ENCODE measurements at places on chromosomes 5 and 9. TPM values are rescaled to one million over a fixed set of nuclear protein-coding genes. Genes with fewer than 3 reads are reported as not detected.

GRCh38 chr9:106716820-106717219 is 146.1 kb upstream of the ZNF462 start:
- DNase-seq: no peak

The CD180 gene
- total RNA-seq: 2.0 TPM

DNA sequence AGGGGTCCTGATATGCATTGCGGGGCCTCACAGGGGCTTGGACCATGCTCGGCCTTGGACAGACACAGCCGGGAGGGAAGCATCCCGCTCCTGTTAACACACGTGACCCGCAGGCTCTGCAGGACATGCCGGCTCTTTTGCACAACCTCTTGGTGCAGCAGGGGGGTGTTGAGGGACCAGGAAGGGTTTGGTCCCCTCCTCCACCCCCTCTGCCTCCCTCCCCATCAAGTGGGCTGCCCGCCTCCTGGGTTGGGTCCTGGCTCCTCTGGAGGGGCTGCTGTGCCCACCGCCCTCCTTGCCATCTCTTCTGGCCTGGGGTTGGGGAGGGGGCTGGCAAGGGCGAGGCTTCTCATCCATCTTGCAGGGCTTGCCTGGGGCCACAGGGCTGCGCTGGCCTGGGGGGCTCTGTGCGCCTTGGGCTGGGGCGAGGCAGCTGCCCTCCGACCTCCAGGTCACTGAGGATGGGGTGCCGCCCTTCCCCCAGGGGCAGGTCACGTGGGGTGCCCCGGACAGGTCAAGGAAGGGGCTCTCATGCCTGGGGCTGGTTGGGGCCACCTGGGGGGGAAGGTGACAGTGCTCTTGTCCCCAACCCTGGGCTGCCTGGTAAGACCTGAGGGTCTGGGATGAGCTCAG is 16.8 kb upstream of the SLC9A3 start:
- no peak for DNase-seq

DNA sequence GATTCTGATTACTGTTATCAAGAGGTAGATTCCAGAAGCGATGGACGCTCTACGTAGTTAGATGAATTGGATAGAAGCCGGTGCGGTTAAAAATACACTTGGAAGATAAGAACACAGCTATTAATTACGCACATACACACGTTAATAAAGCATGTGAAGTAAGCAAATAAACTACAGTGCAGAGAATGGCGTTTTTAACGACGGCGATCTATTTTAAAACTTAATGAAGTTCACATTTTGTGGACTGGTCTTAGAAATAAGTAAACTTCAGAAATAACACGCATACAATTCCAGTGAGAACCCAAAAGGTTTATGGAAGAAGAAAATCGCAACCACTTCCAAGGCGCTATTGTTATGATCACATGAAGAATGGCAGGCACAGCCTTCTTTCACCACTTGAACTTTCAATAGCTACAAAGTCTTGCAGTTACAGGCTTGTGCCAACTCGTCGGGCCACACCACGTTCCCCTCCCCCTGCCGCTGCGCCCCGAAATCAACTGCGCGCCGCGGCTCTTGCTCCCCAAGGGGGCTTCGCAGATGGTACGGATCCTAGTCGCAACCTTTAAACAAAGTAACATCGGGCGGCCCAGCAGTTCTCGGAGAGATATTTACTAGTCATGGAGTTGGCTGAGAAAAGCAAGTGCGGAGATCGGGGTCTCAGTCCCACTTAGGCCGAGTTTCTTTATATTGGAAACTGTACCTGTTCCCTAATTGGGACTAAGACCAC is 866 bp upstream of the SEMA6A start:
- DNase-seq: no peak

Data from omental fat pad (tissue), 4 donors.